ENCODE measurements at places on chromosomes 7 and 10.

GRCh38 chr7:51344406-51345138, 28.0 kb upstream of the COBL start:
- DNase-seq, result peak; percentile 75

DNA sequence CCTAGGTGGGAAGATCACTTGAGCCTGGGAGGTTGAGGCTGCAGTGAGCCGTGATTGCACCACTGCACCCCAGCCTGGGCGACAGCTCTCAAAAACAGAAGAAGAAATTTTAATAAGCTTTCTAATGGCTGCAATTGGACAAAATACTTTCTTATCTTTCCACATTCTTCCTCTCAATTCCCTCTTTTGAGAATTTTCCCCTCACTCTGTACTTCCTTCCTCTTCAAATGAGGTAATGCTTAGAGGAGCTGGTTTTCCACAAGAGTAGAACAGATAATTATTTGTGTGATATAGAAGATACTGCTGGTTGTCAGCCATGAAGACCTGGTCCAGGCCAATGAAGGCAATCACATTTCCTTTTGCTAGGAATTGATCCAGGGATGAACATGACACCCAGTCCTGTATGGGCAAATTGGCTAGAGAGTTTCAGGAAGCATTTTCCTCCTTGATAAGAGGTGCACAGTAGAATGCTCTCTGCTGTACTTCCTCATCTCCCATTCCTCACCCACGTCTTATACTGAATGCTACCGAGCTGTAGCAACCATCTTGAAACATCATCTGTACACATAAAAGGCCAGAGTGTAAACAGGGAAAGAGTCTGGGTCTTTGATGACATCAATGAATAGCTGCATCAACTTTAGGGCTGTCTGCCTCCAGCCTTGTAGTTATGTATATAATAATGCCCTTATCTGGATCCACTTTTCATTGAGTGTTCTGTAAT, 103.9 kb downstream of the CDK6 start:
- no peak for DNase-seq

DNA sequence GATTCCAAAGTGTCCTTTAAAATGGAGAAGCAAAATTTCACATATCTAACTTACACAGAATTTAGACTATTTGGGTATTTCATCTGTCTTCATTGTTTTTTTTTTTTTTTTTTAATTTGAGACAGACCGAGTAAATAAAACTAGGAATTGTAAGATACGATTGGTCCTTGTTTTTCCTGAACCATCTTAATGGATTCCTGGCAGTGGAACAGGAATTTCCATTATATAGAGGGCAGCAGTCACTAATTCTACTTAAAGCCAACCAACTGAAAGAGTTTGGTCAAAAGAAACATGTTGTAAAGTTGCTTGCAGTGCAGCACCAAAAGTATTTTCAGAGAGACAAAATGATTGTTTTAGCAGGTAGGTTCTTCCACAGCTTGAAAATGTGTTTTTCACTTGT, 72.5 kb upstream of the HGF start:
- no peak for DNase-seq

GRCh38 chr7:90894122-90894521, 298.0 kb downstream of the CDK14 start:
- no peak for DNase-seq

- DNase-seq, result no peak
Measured at GRCh38 chr7:22676385-22676784, 50.6 kb upstream of the IL6 start.

DNA sequence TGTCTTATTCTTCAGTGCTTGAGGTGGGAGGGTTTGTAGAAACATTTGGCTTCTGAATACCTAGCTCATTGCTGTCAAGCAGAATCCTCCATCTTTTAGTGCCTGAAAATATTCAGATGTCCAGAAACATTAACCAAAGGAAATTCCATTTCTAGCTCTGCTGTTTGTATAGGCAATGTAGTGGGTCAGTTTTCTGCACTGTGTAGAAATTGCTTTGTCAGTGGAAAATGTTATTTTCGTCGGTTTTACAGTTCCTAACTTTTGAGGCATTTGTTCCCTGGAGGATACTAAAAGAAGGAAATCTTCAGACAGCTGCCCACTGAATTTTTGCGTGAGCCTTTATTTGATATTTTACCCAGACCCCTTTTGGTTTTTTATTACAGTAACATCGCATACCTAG, 143.4 kb downstream of the TPST1 start:
- DNase-seq, result no peak

GRCh38 chr10:59319854-59320253, 42.5 kb downstream of the FAM13C start:
- DNase-seq, result no peak

- no peak for DNase-seq
Measured at GRCh38 chr7:82416402-82416801, 27.2 kb downstream of the CACNA2D1 start.

DNA sequence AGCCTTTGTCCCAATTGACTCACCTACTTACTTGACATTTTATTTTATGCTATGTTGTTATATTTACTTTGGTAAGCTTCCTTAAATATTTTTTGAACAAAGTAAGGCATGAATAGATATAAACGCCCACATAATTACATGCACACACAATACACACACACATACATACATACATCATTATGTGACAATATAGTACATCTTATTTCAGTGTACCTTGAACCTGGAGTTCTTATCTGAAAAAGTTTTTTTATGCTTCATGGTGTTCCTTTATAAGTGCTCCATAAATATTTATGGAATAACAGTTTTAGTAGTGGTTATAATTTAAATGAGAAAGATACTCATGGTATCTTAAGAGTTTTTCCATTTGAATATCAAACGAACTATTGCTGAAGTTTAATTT, 102.8 kb upstream of the MTPN start:
- DNase-seq, result no peak

GRCh38 chr7:73778801-73779389, 8.8 kb upstream of the CLDN3 start:
- DNase-seq, result no peak

GRCh38 chr7:92560602-92561001, 29.6 kb downstream of the FAM133B start:
- no peak for DNase-seq

DNA sequence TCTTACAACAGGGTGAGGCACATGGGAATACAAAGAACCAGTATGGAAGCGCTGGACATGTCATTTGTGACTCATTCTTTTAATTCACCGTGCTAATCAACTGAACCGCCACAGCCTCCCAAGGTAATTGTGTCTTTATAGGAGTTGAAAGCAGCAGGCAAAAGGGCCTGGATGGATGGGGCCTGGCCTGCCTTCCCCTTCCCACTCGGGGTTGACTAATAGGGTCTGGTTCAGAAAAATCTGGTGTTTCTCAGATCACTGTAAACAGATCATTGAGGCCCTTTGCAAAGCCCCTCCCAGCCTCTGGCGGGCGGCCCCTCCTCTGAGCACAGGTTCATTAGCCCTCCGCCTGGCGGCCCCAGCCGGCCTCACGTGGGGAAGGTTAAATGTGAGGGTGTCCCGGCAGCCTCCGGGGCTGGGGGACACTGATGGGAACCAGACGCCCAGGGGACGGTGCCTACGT, 100.8 kb downstream of the EBF3 start:
- no peak for DNase-seq

DNA sequence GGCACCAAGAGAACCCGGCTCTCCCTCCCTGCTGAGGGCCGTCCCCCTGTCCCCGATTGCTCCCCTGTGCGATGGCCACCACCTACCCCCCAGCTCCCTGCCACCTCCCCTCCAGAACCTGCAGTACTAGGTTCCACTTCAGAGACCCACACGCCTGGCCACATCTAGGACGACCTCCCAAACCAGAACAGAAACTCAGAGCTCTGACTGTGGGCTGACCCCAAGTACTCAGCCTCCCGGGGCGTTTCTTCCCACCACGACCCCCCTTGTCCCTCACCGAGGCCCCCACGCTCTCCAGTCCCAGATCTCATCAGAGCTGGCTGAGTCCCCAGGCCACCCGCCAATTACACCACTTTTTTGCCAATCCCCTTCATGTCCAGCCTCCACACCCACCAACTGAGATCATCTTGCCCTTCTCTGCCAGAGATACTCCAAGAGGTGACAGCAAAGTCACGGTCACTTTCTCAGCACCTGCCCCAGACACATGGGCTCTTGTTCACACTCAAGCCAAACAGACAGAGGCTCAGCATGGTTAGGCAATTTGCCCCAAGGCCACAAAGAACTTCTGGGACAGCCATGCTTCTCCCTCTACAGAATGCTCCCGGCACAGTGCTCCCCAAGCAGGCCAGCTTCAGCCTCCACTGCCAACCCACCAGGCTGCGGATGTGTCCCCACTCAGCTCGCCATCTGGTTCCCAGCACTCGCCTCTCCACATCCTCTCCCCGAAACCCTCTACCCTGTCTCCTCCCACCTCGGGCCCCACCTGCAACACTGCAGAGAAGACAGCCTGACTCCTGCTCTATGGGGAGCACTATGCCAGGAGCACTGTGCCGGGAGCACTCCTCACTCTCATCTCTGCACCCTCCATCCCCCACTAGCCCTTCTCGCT, 4.7 kb downstream of the TMEM120A start:
- DNase-seq, result no peak

- no peak for DNase-seq
Measured at GRCh38 chr7:83575436-83575835, 73.5 kb downstream of the SEMA3E start.

- no peak for DNase-seq
Measured at GRCh38 chr7:85464042-85464651, 277.3 kb upstream of the SEMA3D start.

DNA sequence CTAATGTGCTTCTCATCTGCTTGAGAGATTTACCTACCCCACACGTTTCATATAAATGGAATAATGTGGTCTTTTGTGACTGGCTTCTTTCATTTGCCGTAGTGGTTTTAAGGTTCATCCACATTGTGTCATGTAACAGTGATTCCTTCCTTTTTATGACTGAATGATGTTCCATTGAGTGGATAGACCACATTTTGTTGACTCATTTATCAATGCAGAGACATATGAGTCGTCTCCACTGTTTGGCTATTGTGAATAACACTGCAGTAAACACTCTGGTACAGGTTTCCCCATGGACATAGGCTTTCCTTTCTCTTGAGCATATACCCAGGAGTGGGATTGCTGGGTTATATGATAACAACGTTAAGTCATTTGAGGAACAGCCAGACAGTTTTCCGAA, 2.0 kb upstream of the AOC1 start:
- DNase-seq, result no peak

GRCh38 chr7:112006071-112006470, 200.1 kb downstream of the DOCK4 start:
- DNase-seq, result no peak

DNA sequence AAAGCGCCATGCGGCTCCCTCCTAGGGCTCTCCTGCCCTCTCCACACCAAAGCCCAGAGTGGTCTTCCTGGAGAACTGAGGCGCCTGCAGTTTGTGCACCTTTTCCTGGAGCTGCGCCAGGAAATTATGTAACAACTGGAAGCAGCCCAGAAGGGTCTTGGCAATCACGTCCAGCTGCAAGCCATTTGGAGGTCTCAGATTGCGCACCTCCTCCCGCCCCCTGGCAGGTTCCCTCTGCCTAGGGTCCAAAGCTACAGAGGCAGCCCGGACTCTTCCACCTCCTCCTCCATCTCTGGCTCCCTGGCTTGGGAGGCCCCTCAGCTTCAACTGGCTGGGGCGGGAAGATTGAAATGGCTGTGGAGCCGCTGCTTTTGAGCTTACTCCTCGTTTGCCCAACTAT, 34.0 kb upstream of the SFTPD start:
- no peak for DNase-seq

- DNase-seq, result no peak
Measured at GRCh38 chr7:130649004-130649790, 19.4 kb downstream of the COPG2 start.

GRCh38 chr7:51249187-51249945, 67.2 kb downstream of the COBL start:
- peak; percentile 91 for DNase-seq

DNA sequence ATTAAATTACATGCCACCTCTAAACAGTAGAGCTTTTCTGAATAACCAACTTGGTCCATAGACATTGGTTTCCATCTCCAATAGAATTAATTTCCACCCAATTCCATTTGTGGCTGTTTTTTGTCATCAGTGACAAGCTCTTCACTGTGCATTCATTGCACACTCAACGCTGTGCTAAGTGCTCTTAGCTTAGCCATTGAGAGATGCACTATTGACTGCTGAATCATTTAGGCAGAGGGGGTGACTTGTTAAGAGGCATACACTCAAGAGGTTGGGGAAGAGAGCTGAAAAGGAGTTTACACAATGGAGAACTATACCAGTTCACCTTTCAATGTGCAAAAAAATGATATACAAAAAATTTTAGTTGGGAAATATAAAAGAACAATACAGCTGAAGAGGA, 31.9 kb upstream of the CBLL1 start:
- DNase-seq, result no peak

GRCh38 chr10:123715546-123715945, 49.4 kb downstream of the GPR26 start:
- DNase-seq, result no peak

DNA sequence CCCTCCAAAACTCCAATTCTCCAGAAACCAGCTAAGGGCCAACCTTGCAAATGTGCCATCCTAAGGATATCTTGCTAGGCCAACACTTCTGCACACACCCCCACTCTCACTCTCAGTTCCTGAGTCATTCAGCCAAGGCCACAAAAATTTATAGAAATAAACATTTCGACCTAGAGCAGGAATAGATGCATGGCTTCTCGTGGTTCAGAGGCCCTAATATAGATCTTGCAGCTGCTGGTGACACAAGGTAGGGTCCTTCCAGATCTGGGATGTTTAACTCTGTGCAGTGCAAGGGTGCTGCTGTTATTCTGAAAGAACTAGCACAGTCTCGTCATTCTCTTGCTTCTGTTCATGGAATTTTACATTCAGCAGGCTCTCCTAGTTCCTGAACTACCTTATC, 369.3 kb downstream of the CALN1 start:
- no peak for DNase-seq

- no peak for DNase-seq
Measured at GRCh38 chr7:25369786-25370185, 141.5 kb upstream of the NPVF start.

GRCh38 chr7:47357863-47358262, 224.0 kb downstream of the TNS3 start:
- DNase-seq, result no peak
